ENCODE measurements at places on chromosomes 5 and 9.

DNA sequence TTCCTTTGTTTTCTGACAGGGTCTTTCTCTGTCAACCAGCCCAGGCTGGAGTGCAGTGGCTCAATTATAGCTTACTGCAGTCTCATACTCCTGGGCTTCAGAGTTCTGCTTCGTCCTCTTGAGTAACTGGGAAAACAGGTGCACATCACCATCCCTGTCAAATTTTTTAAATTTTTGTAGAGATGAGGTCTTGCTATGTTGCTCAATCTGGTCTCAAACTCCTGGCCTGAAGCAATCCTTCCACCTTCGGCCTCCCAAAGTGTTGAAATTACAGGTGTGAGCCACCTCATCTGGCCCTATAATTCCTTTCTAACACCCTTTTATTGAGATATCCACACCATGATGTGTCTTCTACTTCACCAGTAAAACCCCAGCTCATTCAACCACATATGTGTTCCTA, 341.6 kb upstream of the PCSK5 start:
- DNase-seq: no peak

DNA sequence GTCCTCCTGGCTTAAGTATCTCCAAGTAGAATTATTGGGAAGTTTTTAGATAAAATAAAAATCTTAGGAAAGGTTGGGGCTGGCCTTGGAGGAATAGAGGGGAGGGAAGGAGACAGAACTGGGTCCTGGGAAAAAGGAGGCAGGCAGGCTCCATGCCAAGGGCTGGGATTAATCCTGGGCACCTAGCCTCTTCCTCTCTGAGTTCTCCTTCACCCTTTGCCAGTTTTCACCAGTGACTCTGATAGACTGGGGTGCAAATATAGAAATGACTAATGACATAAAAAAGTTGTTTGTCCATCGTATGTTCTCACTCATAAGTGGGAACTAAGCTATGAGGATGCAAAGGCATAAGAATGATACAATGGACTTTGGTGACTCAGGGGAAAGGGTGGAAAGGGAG, 81.9 kb downstream of the RMI1 start:
- DNase-seq: no peak

DNA sequence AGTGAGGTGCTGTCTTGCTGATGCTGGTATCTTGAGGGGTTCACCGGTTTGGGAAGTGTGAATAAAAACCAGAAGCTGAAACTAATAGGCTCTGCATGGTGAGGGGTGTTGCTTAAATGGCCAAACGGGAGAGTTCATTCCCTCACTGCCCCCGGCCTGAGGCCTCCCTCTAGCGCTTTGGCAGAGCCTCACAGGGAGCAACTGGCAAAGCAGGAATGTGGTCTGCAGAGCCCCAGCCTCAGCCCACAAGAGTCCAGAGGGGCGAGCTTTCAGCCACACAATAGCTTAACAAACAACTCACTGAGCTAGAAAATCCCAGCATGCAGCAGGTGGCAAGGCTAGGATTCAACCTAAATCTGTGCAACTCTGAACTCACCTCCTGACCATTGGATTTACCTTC, 234.8 kb downstream of the MED10 start:
- no peak for DNase-seq

- DNase-seq: no peak
These were observed 172.7 kb downstream of the NSG2 start for GRCh38 chr5:174218162-174218561.

GRCh38 chr9:111913159-111913558, 16.5 kb downstream of the UGCG start:
- no peak for DNase-seq

Measured in amygdala (tissue), 56 donors.